ENCODE measurements at places on chromosomes 7 and 10. TPM values are rescaled to one million over a fixed set of nuclear protein-coding genes. Genes with fewer than 3 reads are reported as not detected.

The RPP38 gene
- 17.6 TPM for total RNA-seq

The AMPH gene
- total RNA-seq, result not detected

The NKX6-2 gene
- total RNA-seq, result not detected

The FGFR2 gene
- total RNA-seq, result 0.89 TPM

The TRIM74 gene
- total RNA-seq, result 1.6 TPM

The MCU gene
- total RNA-seq, result 14.3 TPM

The TEX36 gene
- not detected for total RNA-seq

The ASZ1 gene
- not detected for total RNA-seq

The SLC18A2 gene
- 0.17 TPM for total RNA-seq

The AGBL3 gene
- total RNA-seq, result 6.7 TPM

The IKZF1 gene
- total RNA-seq, result 410 TPM

The STRIP2 gene
- 4.4 TPM for total RNA-seq

The LLCFC1 gene
- total RNA-seq, result not detected

The WNT8B gene
- total RNA-seq, result 0.54 TPM

The CLDN4 gene
- total RNA-seq, result 0.25 TPM

Data from activated naive CD8-positive, alpha-beta T cell treated with anti-CD3 and anti-CD28 coated beads, Interleukin-2, amount 10 ng/mL, durations not matched to agents 7 days and 5 days (primary cell).